ENCODE measurements at places on chromosomes 16 and 17.

DNA sequence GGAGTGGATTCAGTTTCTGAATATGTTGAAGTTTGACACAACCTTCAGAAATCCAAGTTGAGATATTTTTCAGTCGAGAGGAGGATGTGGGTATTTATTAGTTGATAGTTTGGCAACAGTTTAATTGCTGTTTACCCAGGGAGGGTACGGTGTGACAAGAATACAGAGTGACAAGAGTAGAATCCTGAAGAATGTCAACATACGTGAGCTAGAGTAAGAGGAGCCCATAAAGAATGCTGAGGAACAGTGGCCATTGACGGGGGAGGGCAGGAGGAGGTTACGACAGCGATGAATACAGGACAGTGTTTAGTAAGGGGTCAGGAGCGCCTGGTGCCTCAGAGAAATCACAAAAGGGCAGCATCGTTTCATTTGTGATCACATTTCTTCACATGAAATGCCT lies 76.5 kb downstream of the AATF start:
- no peak for DNase-seq

DNA sequence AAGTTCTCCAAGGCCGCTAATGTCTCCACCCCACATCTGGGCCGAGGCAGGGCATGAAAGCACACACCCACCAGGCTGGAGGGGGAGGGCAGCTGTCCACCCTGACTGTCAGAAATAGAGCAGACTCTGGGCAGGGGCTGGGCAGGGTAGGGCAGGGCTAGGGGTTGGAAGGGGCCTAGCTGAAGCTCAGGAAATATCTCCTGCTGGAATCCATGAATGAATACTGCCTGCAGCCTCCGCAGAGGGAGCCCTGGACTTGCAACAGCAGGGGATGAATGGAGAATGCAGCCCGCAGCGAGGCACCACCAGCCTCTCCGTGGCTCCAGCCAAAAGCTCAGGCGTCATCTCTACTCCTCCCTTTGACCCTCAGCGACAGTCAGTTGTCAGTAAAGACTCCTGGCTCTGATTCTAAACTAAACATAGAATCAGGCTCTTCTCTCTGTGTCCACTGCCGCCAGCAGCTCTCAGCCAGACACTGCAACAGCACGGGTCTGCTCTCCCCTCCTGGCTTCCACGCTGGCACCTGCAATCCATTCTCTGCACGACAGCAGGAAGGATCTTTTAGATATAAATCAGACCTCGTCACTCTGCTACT lies 23.9 kb upstream of the NGFR start:
- no peak for DNase-seq

GRCh38 chr17:76049239-76049638 lies 22.1 kb upstream of the EVPL start:
- no peak for DNase-seq

GRCh38 chr17:81331527-81332043 lies 36.5 kb upstream of the SLC38A10 start:
- no peak for DNase-seq

DNA sequence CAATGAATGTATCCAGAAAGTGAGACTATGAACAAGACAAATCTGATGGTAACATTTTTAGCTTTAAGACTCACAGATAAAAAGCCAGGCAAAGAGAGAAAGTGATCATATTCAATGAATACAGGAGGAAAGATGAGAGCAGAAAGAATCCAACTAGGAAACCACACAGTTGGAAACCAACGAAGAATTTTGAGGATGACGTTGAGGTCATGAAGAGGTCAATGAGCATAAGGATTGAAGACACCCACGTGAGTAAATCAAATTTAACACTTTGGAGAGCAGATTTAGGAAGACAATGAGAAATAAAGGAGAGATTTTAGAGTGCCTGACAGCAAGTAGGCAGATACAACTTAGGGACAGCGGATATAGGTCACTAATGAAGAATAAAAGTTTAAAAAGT lies 948.1 kb downstream of the KCNJ2 start:
- no peak for DNase-seq

DNA sequence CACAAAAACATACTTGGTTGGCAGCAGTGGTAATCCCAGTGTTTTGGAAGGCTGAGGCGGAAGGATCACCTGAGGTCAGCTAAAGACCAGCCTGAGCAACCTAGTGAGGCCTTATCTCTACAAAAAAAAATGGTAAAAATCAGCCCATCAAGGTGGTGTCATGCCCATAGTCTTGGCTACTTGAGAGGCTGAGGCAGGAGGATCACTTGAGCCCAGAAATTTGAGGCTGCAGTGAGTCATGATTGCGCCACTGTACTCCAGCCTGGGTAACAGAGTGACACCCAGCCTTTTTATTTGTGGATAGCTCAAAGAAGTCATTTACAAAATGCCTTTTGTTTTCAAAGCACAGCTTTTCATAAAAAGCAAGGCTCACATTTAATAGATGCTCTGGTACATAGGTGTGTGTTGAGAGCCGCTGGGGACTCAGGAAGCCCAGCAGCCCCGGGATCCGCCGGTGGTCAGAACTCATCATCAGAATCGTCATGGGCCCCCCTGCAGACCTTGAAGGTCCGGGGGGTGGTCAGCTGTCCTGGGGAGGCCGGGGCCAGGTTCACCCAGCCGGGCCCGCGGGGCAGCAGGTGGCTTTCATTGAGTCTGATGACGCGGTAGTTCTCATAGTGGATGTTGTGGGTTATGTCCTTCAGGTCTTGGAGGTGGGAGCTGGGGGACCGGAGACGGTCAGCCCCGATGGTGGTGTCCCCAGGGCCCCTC lies 10.5 kb upstream of the ZNF500 start:
- DNase-seq, result no peak

DNA sequence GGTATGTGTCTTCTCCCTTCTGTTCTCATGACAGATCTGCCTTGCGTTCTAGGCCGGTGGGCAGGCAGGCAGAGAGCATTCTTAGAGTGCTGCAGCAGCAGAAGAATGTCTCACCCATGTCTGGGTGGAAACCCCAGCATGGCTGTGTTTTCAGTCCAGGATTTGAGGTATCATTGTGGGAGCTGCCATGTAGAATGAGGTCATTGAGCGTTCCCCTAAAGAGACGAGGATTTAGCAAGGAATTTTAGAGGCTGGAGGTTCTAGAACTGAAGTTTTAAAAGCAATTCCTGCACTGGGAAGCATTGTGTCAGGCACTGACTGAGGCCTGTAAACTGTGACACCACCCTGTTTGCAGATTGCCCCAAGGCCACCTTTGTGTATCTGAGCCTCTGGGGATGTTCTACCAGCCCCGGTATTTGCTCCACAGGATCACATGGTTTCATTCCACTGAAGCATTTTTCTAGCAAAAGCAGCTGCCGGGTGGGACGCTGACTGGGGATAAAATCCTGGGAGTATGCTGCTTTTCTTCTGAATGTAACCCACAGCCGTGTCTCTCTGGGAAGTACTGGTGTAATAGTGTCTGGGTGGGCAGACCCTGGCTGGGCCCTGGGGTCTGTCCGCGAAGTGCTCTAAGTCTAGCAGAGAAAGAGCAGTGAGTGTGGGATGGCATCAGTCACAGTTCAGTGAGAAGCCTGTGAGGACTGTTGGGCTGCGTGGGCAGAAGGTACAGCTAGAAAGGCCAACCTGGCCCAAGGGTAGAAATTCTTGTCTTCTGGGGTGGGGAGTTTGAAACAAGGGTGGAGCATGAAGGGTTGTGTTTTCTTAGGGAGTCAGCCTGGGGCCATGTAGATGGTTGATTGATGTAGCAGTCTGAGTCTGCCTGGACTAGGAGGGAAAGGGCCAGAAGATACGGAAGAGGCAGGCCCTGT lies 30.2 kb downstream of the PLCD3 start:
- no peak for DNase-seq

DNA sequence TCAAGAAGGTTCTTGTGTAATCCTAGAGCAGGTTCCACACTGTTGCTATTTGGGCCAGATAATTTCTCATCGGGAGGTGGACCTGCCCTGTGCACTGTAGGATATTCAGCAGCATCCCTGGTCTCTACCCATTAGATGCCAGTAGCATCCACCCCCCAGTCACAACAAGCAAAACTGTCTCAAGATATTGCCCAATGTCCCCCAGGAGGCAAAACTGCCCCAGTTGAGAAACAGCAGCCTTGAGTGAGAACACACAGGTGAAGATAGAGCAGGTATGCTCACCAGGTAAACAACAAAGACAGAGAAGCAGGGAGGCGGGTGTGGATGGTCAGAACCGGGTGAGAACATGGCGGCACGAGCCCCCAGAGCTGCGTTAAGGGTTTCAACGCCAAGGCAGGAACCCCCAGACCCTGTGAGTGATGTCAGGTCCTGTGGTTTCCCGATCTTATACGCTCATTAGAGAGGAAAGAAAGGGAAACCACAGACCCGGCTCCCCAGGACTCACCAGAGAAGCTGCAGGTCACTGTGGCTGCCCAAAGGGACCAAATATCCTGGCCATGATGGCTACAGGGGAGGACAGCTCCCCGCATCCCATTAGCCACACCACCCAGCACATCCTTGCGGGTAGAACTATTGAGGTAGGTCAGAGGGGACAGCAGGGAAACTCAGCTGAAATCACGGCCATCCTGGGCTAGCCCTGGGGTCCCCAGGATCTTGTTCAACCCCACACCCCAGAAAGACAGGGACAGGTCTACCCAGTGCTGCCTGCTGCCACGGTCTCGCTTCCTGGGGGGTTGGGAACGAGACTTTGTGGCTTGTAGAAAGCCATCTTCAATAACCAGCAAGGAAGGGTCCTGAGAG lies 21.2 kb downstream of the CDC42EP4 start:
- no peak for DNase-seq

GRCh38 chr17:32488604-32489180 lies 1.9 kb downstream of the CDK5R1 start:
- DNase-seq, result no peak

- no peak for DNase-seq
Measured at GRCh38 chr16:3879258-3879886, 1.1 kb downstream of the CREBBP start.

GRCh38 chr16:275786-276232 lies at the start of gene RGS11:
RGS11 (minus strand) TSS chr16:275944; CDS start chr16:275911, 33 bp downstream.
- no peak for DNase-seq

Measured in stimulated activated CD4-positive, alpha-beta T cell treated with anti-CD3 and anti-CD28 coated beads, TNF-alpha, amount 100 ng/mL, for 1 hour (primary cell).